ENCODE measurements at places on chromosomes 2 and 18.

- DNase-seq: no peak
Measured at GRCh38 chr2:166519391-166519962, 25.4 kb upstream of the SCN7A start.

DNA sequence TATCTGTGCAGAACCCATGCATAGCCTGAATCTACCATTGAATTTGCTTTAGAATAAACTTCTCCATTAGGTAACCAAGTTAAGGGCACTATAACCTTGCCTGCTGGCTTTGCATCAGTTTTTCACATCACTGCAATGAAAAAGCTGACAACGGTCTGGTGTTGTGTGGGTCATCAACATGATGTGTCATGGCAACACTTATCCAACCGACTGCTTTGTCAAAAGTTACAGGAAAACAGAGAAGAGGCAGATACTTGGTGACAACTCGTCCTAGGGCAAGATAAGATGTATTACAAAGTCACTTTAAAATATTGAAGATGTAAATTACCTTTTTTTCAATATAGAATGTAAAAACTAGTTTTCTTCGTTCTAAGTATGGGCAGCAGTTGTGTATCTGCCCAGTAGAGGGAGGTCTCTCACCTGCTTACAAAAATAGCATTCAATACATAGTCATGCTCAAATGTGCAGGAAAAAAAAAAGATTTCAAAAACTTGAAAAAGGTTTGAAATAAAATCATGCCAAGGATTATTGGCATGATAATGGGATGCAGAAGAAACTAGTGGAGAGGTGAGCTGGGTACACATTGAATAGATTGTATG lies 96.3 kb downstream of the EVA1A start:
- no peak for DNase-seq

- no peak for DNase-seq
Measured at GRCh38 chr18:57737400-57738060, 65.6 kb downstream of the ATP8B1 start.

GRCh38 chr2:205052781-205053180 lies 507.5 kb downstream of the PARD3B start:
- no peak for DNase-seq

- no peak for DNase-seq
Measured at GRCh38 chr2:11676640-11677039, 6.6 kb upstream of the NTSR2 start.

DNA sequence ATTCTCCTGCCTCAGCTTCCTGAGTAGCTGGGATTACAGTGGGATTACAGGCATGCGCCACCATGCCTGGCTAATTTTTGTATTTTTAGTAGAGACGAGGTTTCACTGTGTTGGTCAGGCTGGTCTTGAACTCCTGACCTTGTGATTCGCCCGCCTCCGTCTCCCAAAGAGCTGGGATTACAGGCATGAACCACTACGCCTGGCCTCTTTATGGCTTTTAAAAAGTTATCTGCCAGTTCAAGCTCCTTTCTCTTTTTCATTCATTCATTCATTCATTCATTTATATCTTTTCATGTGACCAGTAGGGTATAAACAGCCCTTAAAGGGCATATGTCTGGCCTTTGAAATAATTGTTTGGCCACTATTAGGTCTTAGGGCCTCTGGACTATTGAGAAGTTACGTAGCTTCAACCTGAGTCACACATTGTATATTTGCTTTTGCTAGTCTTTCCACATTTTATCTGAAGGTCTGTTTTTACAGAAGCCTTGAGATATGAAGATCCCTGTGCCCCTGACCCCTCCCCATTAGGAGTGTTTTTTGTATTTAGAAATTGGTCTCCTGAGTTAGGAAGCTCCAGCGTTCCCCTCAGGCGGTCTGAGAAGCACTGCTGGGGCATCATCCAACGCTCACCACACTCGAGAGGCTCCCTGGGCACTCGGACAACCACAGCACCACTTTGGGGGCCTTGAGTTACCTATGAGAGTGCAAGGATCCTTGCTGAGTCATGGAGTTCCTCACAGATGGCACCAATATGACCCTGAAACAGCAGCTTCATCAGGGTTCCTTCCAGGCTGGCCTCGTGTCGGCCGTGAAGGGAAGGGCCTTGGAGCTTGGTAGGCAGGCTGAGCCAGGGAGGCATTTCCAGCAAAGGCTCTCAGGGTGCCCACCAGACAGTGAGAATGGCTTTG lies 21.8 kb downstream of the FZD5 start:
- DNase-seq: no peak

DNA sequence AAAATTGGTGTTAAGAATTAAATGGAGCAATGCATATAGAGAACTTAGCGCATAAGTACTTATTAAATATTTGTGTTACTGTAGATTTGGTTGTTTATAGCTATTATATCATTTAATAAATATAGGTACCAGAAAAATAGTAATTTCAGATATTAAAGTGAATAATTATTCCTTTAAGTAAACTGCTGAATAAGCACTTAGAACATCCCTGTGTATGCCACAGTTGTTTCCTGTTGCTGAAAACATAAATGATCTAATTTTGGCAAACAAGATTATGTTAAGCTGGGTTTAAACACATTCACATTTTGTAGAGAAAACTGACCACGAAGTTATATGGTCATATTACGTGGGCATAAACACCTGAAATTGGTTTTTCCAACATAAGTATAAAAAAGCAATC lies 388.0 kb upstream of the ZNF804A start:
- no peak for DNase-seq

DNA sequence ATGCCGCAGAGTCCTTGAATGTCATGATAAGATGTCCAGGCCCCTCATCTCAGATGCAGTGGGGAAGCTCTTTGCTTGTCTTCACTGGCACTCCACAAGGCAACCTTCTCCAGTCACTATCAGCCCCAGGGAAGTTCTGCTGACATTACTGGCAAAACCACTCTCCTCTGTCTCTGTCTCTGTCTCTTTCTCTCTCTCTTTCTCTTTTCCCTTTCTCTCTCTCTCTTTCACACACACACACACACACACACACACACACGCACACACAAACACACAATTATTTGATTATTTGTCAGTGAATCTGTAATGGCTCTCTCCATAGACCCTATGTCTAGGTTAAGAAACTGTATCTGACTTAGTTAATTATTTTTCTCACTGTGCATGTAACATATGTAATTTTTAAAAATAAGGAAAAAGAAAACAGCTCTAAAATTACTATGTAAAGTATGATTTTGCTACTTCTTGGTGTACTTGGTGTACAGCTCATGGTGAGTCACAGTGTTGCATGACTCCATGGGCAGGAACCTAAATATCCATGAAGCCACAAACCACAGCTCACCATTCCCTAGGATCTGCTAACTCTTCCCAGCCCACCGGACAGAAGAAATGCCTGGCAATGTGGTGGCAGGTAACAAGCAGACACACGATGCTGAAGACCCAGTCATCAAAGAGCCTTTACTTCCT lies 594.9 kb upstream of the ID2 start:
- DNase-seq: no peak

DNA sequence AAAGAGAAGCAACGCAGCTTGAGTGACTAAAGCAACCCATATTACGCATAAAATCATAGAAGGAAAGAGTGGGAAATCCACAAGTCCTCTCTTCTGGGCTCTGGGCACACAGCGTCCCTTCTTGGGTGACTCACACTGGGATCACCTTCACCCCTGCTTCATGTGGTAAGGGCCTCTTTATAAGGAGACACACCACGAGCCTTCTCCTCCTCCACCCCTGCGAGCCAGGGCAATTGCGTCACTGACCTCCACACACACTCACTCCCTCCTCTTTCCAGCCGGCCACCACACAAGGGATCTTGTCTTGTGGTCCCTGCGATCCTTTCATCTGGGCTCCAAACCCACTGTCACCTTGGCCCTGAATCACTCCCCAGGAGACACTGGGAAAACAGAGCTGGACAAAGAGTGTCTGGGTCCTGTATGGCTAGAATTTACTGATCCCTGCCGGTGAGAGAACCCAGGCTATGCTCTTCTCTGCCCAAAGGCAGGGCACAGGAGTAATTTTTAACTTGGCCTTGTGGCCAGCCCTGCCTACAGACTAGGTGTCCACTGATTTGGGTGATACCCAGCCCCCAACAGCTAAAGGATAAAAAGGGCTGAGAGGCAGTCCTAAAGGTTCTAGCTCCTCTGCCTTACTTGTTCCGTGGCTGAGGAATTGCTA lies 35.3 kb downstream of the NHEJ1 start:
- DNase-seq: no peak

GRCh38 chr2:235614176-235614860 lies 120.5 kb downstream of the AGAP1 start:
- DNase-seq: no peak

DNA sequence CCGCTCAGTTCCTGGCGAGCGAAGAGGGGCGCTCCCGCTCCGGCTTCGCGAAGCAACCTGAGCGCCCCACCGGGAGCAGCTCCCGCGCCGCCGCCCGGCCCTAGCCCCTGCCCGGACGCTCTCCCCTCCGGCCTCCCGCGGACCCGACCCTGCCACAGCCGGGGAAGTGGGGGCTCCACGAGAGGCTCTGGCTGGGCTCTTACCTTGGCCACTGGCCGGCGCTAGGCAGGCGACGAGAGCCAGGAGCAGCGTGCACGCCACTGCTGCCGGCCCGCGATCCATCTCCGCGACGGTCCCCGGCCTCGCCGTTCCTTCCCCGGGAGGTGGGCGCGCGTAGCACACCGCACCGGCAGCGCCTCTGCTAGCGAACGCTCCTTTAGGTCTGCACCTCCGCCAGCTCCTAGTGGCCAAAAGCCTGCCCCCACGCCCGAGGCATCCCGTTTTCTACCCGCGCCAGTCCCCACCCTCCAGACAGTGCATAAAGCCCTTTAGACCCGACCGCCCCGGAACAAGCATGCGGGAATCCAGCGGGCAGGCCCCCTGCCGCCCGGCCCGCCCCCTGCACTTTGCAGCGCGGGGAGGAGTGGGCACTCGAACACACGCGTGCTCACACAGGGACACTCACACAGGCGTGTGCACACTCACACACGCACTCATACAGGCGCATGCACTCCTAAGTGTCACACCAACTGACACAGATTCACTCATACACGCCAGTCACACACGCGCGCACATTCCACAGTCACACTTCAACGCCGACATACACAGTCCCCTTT lies at the start of gene LRP2:
Gene LRP2 (minus strand): TSS at position 417 of the 776 bp plus-strand sequence. CDS start 135 bp downstream, at position 282.
- no peak for DNase-seq

- DNase-seq: no peak
Measured at GRCh38 chr18:1464444-1465217, 560.0 kb downstream of the ADCYAP1 start.

- peak; percentile 42 for DNase-seq
Measured at GRCh38 chr18:9914584-9915290, 921 bp downstream of the VAPA start.

GRCh38 chr2:172429301-172429968 lies 2.0 kb downstream of the ITGA6 start:
- DNase-seq: no peak

DNA sequence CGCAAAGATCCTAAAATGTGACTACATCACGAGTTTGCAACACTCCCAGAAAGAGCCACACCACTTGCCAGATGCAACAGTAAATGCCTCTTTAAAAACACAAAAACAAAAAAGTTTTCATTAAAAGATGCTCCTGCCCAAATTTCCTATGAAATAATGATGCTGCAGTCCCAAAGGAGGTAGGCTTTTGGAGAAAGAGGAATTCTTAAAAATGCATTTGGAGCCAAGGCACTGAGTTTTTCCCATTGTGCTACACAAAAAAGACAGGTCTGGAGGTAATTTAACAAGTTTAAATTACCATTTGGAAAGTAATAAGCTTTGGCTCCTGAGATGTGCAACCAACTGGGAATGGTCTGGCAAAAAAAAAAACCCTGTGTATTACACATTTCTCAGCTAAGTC lies 145.0 kb downstream of the PID1 start:
- DNase-seq: no peak

GRCh38 chr2:30527859-30528258 lies 80.8 kb downstream of the LCLAT1 start:
- no peak for DNase-seq

GRCh38 chr2:186410802-186411201 lies 75.3 kb upstream of the ZC3H15 start:
- DNase-seq: no peak

- DNase-seq: no peak
Measured at GRCh38 chr2:157747695-157748370, 119.2 kb upstream of the ACVR1C start.

DNA sequence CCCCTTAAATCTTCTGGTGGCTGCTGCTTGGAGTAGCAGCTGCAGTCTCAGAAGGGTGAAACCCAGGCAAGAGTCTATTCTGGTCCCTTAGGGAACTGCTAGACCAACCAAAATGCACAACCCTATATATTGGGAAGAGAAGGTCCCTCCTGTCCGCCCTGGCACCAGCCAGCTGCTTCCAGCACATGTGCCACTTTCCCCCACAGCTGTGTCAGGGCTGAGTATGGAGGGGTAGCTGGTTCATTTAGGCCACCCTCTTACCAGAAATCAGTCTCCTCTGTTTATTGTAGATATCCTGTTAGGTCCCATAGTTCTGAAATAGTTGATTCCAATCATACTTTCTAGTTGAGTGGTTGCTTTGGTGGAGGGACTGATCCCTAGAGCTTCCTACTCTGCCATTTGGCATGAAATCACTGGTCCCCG lies 68.9 kb downstream of the BIRC6 start:
- no peak for DNase-seq

GRCh38 chr2:23009545-23010149 lies 375.3 kb upstream of the KLHL29 start:
- DNase-seq: no peak

DNA sequence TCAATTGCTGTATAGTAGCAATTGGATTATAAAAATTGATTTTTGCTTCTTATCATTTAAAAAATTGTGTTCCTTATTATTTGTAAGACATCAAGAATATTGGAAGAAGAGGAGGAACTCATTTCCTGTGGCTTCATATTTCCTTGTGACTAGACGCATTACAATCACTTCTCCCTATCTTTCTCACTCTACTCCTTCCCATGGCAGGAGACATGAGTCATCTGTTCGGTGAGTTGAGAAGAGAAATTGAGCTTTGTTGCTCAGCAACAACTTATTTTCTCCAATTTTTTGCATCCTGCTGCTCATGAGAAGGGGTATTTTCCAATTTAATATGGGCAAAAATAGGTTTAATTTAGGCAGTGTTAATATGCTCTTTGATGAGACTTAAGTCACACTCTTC lies 1783.9 kb downstream of the SUCLG1 start:
- no peak for DNase-seq

GRCh38 chr2:207937253-207937652 lies 88.1 kb downstream of the PLEKHM3 start:
- no peak for DNase-seq

- DNase-seq: no peak
Measured at GRCh38 chr18:73639788-73640187, 507.8 kb downstream of the FBXO15 start.

GRCh38 chr2:147342329-147342728 lies 502.5 kb upstream of the ACVR2A start:
- no peak for DNase-seq
